ENCODE measurements at places on chromosomes 2 and 18.

DNA sequence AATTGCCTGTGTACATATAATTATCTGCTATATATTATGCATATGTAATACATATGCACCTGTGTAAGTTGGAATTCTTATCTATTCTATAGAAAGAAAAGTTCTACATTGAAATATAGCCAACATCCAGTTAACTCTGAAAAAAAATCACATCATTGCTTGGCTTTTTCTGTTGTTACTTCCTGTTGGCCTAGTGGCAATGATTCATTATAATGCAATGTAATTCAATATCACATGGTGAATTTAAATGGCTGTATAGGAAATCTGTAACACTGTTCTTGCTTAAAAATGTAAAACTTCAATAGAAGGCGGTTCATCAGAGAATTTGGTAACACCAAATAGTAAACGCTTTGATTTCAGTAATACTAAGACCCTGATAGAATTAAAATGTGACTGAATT, 44.5 kb upstream of the MAP4K3 start:
- DNase-seq: no peak

GRCh38 chr2:217852555-217853211, 150.1 kb downstream of the TNS1 start:
- DNase-seq: no peak

- DNase-seq: peak; percentile 14
Observed at GRCh38 chr2:180006231-180006630, 866 bp downstream of the CWC22 start.

GRCh38 chr18:42086288-42086687, 131.3 kb downstream of the PIK3C3 start:
- no peak for DNase-seq

- DNase-seq: peak; percentile 96
Observed at GRCh38 chr2:20604951-20605381, 45.9 kb downstream of the HS1BP3 start.

- peak; percentile 27 for DNase-seq
Observed at GRCh38 chr2:132915812-132916549, 246.0 kb upstream of the LYPD1 start.

- DNase-seq: no peak
Observed at GRCh38 chr2:86815611-86816010, 24.9 kb upstream of the CD8A start.

DNA sequence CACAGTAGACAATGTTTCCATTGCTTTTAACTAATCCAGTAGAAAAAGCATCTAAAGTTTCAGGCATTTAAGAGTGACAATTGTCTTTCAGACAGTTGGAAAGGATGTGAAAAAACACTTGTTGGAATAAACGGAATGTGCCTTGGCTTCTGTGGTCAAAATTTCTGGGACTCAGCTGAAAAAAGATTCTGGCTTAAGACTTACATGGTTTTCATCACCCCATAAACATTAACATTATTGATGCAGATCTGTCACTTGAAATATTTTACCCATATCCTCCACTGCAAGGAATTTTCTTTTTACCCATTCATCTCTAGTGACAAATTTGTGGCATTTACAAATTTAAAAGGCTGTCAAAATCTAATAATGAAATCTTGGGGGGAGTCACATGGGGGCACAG, 166.0 kb downstream of the SRBD1 start:
- peak; percentile 56 for DNase-seq

DNA sequence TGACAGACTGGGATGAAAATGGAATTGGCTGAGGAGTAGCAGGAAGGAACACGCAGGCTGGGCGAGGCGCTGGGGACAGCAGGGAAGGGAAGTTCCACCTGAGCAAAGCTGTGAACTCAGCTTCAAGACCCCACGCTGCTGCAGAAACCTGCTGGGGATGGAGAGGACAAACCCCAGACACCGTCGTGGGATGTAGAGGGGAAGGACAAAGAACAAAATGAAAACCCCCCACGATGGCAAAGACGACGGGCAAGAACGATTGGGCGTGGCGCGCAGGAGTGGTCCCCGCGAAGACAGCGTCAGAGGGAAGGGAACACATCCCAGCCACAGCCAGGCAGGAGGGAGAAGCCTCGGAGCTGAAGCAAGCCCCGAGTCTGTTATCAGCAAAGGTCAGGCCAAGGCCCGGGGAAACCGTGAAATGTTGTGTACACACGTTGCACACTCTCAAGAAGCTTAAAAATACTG, 222.9 kb downstream of the NDUFA10 start:
- no peak for DNase-seq

GRCh38 chr2:218745160-218745558, 34.5 kb downstream of the TTLL4 start:
- DNase-seq: peak; percentile 17

DNA sequence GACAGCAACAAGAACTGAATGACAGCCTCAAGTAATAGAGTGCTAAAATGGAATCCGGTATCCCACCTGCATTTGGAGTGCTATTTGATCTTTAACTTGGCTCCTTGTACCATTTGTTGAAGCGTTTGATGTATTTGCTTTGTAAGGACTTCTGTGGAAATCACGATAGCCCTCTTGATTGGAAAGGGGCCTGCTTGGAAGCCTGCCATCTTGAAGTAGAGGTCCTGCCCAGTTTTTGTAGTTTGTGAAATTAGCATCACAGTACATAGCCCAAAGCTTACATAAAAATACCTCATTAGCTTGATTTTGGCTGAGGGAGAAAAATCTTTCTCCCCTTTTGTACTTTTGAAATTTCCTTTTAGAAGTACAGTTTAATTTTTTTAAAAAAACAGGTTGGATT, 2.7 kb downstream of the CDCA7 start:
- peak; percentile 5 for DNase-seq

DNA sequence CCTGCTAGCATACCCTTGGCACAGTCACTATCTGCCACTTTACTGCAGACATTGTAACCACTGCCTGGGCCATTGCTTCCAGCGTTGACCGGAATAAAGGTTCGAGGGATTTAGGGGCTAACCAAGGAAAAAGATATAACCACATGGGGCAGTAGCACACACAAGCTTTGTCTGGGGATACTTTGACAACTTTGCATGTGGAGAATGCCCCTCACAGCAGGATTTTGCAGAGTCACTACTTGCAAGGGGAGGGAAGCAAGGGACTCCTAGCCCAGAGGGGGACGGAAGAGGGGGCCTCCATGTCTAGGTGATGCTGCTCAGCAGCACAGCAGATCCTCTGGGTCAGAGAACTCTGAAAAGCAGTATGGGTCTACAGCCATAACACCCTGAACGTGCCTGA, 138.7 kb downstream of the SPP2 start:
- no peak for DNase-seq

- DNase-seq: no peak
Observed at GRCh38 chr2:237513693-237514092, 26.6 kb downstream of the MLPH start.

DNA sequence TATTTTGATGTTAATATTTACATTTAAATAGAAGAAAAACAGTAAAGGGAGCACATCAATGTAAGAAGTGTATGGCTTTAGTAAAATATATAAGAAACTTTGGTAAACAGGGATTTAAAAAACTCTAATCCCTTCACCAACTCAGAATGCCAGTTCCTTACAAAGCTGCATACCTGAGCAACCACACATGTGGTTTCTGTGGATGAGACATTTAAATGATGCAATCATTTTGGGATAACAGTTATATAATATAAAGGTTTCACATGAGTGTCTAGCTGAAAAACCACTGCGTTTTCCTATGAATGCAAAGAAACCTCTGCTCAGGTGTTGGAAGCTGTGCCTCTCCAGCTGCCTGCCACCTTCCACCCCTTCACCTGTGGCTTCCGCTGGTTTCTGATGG, 209.1 kb upstream of the REV1 start:
- no peak for DNase-seq

- no peak for DNase-seq
Observed at GRCh38 chr2:113777371-113777770, 20.9 kb upstream of the SLC35F5 start.

DNA sequence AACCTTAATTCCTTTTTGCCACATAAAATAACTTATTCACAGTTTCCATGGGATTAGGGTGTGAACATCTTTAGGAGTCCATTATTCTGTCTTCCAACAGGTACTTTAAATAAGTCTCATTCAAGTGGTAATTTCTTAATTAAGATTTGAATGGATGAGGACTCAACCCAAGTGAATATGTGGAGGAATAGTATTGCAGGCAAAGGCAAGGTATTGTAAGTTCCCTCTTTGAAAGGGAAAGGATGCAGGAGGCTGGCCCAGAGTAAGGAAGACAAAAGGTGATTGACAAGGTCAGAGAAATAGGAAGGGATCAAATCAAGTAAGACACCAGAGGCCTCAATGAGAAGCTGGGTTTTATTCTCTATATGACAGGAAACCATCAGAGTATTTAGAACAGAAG, 238.2 kb upstream of the RBMS1 start:
- no peak for DNase-seq

DNA sequence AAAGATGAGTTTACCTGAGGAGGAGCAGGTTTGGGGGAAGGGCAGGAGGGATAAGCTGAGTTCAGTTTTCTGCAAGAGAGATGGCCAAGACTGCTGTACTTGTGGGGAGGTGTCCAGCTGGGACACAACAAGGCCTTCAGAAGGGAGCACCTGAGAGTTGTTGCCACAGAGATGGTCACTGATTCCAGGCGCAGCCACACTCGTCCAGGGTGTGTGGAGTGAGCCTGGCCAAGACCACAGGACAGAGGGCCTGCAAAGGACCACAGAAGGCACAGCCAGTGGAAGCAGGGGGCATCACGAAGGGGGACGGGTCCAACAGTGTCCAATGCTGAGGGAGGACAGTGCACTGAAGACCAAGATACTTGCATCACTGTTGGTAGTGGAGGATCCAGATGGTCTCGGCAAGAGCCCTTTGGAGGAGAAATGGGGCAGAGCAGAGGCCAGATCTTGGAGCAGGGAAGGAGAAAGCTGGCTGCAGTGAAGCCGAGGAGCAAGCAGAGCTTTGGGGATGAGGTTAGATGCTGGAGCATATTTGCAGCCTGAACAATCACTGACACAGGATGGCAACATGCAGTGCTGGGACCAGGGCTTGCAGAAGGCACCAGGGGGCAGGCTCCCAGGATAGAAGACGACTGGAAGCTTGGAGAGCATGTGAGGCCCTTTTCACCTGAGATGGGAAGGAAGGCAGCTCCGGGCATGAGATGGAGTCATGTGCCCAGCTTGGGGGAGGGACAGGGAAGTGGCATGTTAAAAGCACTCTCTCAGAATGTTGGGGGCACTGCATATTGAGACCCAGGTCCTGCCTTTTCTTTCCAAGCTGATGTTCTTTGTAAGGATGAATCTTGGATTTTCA, 214.0 kb downstream of the CYP26B1 start:
- DNase-seq: no peak

DNA sequence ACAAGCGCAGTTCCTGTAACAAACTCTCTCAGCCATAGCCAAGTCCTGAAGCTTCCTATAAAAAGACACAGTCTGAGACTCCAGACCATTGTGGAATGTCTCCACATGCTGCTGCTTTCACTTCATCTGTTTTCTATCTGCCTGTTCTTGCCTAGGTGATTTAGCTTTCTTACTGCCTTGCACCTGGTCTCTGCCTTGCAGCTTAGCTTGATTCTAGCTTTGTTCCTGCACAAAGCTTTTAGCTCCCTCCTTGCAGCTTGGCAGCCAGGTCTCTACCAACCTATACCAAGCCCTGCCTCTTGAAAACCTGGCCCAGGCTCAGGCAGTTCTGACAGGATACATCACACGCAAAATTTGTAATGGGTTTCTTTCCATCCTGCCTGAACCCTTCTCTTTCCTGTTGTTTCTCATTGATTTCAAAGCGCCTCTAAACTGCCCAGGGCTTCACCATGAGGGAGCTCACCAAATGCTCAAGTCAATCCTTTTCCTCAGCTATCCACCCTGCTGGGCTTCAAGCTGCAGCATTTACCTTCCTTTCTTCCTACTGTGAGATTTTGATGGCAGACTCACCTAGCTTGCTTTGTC, 941.3 kb upstream of the NXPH2 start:
- DNase-seq: peak; percentile 23

- no peak for DNase-seq
Observed at GRCh38 chr2:31277621-31278020, 43.7 kb downstream of the EHD3 start.

- no peak for DNase-seq
Observed at GRCh38 chr2:8086796-8087479, 594.9 kb upstream of the ID2 start.

DNA sequence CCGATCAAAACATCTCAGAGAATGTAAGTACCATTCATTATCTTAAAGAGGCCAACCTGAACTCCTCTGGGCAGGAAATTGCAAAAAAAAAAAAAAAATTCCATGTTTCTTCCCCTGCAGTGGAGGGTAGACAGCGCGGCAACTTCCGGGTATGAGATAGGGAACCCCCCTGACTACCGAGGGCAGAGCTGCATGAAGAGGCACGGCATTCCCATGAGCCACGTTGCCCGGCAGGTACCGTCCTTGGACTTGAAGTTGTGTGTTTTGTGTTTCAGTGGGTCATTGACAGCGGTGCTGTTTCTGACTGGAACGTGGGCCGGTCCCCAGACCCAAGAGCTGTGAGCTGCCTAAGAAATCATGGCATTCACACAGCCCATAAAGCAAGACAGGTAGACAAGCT, 7.2 kb downstream of the ACP1 start:
- DNase-seq: no peak

DNA sequence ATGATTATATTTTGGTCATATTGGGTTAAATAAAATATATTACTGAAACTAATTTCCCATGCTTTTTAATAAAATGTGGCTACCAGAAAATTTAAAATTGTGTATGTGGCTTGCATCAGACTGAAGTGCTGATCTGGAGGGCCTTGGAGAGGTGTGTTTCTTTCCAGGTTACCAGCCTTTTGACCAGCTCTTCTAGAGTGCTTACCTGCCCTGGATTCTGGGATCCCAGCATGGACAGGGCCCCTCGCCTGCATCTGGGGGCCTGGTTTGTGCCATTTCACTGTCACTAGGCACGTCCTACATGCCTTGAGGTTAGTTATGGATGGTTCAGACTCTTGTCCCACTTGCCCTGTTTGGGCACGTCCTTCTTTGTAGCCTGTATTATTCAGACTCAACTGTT, 10.5 kb downstream of the RNF144A start:
- DNase-seq: no peak

DNA sequence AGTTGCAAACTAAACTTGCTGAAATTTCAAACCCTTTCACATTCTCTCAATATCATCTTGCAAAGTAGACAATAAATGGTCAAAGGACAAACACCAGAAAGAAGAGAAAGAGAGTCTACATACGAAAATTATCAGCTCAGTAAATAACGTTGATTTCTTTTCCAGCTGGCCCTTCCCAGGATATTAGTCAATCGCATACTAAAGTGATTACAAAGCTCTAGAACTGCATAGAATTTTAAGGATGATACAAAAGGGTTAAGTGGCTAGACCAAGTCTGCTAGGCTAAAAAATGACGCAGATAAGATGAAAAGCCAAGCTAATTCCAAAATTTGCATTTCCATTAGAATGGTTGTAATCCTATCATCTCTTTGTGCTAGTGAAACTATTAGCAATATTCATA, 405.7 kb downstream of the FBXO15 start:
- no peak for DNase-seq

DNA sequence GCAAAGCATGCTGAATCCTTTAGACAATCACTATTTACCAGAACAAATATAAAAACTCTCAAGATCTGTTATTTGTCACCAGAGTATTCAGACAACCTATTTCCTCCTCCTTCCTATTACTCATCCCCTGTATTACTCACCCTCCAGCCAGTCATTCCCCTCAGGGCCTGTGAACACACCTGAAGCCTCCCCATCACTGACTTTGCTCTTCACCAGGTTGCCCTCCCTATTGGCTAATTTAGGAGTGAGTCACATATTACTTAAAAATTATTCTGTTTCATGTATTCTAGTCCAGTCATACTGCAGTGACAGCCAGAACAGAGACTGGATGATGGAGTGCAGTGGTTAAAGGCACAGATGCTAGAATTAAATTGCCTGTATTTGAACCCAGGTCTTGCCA, 3.7 kb upstream of the ATG16L1 start:
- DNase-seq: no peak
